ACHN (cell line): ENCODE measurements at places on chromosomes 2 and 18.

DNA sequence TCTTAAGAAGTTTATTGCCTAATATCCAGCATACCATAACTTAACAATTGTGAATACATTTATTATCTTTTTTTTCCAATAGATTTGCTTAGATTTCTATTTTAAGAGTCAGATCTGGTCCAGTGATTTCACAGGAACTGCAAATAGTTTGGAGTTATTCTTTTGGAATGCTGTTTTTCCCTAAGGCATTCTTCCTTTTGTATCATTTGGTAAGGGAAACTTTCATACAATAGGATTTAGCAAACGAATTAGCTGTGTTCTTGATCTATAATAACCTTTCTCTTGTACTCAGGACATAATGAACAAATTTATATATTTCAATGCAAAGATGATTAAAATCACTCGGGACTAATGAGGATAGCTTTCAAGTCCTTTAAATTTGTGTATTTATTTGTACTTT lies 201.6 kb downstream of the ERBB4 start:
- no peak for DNase-seq

DNA sequence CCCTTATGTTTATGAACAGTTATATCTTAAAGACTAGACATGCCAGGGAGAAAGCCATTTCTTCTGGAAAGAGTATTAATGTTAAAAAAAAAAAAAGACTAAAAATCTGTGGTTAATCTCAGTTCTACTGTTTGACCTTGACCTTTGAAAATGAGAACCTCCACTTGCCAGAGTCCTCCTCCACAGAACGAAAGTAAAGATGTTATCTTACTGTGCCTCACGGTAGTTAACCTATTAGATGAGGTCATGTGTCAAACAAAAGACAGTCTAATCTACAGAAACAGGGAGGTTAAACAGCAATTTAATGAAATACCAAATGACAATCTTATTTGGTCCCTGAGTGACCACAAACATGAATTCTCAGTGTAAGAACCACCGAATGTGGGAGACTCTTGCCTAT lies 51.2 kb downstream of the SLC14A2 start:
- DNase-seq: no peak

DNA sequence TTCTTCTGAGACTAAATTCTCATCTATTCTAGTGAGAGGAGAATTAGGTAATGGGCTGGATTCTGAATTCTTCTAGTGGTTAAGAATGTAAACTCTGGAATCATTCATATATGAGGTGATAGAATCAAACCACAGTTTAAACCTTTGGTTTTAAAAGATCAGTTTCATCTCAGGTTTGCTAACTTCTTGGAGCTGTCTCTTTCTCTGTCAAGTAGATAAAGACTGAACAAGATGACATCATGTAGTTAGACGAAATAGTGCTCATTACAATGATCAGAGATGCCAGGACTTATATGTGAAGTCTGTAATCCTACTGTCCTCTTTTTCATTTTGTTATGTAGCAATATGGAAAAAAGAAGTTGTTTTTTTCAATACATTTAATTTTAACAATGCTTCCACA lies 4.9 kb downstream of the CEBPZOS start:
- no peak for DNase-seq

DNA sequence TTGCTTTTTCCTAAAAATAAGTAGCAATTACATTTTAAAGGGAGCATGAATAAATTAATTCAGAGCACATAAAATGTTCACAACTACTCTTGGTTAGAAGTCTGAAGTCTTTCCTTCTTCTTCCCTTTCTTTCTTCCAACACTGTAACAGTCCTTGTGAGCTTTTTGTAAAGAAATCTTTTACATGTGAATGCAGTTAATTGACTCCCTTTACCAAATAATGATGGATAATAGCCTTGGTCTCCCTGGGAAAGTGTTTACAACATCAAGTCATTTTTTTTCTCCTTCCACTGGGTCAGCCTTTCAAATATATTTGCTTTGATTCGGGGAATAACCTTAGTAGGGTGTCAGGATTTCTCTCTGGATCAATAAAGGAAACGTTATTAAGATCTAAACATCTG lies 39.1 kb downstream of the CALCRL start:
- DNase-seq: no peak

- peak; percentile 27 for DNase-seq
These were observed 266.9 kb downstream of the TWIST2 start for GRCh38 chr2:239114616-239115265.

GRCh38 chr18:63316612-63317555 lies 2.7 kb downstream of the BCL2 start:
- no peak for DNase-seq

DNA sequence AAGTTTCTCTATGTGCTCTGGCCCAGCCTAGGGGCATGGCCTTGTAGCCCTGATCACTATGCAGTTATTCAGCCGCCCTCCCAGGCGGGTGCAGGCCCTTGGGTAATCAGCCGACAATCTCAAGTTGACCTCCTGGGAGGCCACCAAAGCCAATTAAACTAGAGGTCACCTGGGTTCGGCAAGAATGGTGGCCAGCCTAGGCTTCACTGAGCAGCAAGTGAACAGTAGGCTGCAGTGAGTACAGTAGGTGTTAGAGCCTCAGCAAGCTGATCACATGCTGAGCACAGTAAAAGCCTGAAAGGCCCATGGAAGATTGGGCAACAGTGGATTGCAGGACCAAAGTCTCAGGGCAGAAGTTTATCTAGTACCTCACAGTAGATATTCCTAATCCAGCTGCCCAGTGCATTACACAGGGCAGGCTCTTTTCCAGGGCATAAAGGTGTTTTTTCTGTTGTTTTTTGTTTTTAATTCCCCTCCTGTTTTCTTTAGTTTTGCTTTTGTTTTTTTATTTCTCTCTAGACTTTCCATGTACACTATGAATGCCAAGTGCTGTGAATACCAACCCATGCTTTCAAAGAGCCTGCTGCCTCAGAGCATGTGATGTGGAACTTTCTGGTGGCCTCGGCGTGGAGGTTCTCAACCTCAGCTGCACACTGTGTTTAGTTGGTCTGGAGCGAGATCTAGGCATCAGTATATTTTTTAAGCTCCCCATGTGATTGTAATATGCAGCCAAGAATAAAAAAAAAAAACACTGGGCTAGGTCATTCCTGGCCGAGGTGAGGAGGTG lies 55.9 kb upstream of the ATL2 start:
- no peak for DNase-seq

- DNase-seq: no peak
These were observed 142.1 kb upstream of the PKDCC start for GRCh38 chr2:41905597-41906337.

GRCh38 chr18:845152-845819 lies 33.2 kb upstream of the YES1 start:
- DNase-seq: no peak

GRCh38 chr2:100692381-100692780 lies 127.6 kb upstream of the NPAS2 start:
- DNase-seq: no peak

- peak; percentile 37 for DNase-seq
These were observed 2.0 kb downstream of the FMNL2 start for GRCh38 chr2:152336854-152337510.

DNA sequence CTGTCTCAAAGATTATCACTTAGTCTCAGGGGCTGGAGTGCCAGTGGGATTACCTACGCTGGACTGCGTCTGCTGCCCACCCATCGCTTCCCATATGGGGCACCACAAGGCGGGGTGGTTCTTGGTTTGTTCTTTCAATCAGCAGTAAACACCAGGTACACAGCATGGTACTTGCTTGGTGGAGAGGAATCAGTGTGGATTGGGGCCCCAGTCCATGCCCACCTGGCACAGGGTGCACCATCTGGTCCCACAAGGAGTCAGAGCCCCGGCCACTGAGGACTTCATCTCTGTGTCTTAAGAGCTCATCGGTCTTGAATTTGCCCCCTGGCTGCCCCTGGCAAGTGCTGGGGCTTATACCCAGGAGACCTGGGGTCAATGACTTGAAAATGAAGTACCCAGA lies 96.2 kb downstream of the GLI2 start:
- no peak for DNase-seq

GRCh38 chr18:55407191-55407590 lies 180.8 kb downstream of the TCF4 start:
- DNase-seq: no peak

DNA sequence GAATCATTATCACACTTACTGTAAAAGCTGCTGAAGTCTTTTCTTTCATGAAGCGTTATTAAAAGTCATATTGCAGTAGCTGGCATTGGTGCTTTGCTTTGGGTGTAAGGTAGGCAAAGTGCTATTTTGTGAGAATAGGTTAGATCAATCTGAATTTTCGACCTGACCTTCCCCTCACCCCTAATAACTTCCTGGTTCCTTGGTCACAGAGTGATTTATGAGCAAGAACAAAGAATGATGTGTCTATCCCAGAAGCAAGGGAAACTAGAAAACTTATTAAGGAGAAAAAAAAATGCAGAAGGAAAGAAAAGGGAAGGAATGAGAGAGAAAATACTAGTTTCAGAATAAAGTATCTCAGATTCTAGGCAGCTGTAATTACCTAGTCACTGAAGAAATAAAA lies 163.1 kb upstream of the MEIS1 start:
- DNase-seq: no peak

DNA sequence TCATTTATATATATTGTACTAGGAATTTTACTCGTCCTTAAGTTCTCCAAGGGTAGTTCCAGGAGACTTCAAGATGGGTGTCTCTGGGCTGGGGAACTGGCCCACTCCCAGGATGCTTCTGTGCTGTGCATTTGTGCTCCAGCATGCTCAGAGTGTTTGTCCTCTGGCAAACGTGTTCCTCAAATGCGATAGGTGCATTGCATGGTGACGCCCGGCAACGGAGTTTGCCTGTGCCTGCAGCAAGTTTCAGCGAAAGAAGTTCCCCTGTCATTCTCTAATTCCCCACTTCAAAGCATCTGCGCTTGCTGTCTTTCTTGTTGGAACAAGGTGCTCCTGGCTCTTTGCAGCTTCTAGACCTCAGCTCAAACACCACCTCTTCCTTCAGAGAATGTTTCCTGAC lies 465.1 kb downstream of the GALR1 start:
- no peak for DNase-seq

DNA sequence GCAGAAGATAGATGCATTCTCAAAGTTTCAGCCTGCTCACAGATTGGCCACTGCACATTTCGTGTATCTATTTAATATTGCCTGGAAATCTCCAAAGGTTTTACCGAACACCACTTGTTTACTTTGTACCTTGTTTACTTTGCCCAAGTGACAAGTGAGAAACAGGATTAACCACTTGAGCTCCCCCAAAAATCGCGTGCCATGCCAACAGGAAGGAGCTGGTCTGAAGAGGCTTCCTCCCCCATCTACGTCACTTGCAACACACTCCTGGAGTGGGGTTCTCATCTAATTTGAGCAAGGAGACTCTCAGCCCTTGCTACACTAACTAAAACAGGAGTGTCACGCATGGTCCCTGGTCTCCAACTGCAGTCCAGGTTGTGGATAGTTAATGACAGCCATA lies 212.5 kb upstream of the TMEM200C start:
- DNase-seq: no peak

- no peak for DNase-seq
These were observed 622.5 kb downstream of the RNF144A start for GRCh38 chr2:7539760-7540159.

DNA sequence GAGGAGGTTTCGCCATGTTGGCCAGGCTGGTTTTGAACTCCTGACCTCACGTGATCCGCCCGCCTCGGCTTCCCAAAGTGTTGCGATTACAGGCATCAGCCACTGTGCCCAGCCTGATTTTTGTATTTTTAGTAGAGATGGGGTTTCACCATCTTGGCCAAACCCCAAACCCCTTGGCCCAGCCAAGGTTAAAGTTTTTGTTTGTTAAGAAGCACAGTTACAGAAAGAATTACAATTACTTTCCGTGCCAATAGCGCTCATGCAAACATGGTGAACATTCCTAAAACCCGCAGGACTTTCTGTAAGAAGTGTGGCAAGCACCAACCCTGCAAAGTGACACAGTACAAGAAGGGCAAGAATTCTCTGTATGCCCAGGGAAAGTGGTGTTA lies 26.1 kb downstream of the ITSN2 start:
- no peak for DNase-seq

DNA sequence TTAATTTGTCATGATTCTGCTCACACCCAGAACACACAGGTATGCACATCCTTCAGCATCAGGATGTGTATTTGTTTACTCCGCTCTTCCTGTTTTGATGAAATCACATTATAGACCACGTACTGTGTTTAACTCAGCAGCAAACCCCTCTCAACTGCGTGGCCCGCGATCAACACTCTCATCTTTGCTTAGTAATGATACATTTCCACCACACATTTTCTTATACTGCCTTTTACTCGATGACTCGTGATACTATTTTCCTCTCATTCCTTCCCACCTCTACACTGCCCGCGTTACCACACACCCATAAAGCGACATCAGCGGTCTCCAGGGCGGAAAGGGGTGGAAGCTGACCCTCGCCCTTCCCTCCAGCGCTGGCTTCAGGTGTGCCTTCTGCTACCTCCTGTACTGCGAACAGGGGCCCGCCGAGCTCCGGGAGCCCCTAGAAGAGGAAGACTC lies 1.3 kb downstream of the NETO1 start:
- DNase-seq: no peak

DNA sequence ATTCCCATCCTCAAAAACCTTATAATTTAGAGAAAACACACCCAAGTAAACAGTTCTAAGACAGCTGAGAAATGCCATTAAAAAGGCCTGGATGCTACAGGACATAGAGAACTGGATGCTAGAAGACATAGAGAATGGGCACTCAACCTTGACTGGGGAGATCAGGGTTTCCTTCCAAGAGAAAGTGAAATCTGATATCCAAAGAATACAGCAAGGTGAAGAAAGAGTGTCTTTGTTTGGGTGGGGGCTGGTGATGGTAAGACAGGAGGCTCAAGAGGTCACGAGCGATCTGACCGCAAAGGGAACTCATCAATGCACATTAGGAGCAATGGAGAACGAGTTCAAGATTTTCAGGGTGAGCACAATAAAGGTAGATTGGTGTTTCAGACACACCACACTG lies 31.6 kb downstream of the EPB41L3 start:
- no peak for DNase-seq

- DNase-seq: no peak
These were observed 17.6 kb downstream of the ARHGEF33 start for GRCh38 chr2:38907242-38907641.

GRCh38 chr2:115199966-115200365 lies 757.5 kb downstream of the DPP10 start:
- DNase-seq: no peak

- no peak for DNase-seq
These were observed 49.6 kb upstream of the SPRED2 start for GRCh38 chr2:65481961-65482360.

- no peak for DNase-seq
These were observed 14.9 kb upstream of the DGKD start for GRCh38 chr2:233339427-233339826.

GRCh38 chr2:183267148-183267827 lies 143.0 kb downstream of the NUP35 start:
- DNase-seq: no peak

DNA sequence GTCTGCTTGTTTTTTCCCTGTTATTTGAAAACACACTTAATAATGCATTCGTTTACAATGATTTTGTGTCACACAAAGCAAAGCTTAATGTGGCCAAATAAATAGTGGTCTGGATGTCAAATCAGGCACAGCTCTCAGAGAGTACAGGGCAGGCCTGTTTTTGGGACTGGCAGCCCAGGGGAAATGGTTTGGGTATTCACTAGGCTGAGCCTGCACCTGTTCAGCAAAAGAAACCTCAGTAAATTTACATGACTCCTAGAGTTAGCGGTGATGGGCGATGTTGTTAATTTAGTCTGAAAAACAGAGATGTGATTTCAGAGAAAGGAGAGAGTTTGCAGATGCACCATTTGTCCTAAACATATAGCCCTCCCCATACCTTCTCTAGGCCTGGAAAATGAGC lies 197.1 kb downstream of the ALK start:
- no peak for DNase-seq

GRCh38 chr2:100939445-100939844 lies 62.6 kb upstream of the RPL31 start:
- DNase-seq: no peak

- DNase-seq: no peak
These were observed 215.2 kb upstream of the TFPI start for GRCh38 chr2:187769437-187769836.
